ENCODE measurements at places on chromosomes 5 and 9.

DNA sequence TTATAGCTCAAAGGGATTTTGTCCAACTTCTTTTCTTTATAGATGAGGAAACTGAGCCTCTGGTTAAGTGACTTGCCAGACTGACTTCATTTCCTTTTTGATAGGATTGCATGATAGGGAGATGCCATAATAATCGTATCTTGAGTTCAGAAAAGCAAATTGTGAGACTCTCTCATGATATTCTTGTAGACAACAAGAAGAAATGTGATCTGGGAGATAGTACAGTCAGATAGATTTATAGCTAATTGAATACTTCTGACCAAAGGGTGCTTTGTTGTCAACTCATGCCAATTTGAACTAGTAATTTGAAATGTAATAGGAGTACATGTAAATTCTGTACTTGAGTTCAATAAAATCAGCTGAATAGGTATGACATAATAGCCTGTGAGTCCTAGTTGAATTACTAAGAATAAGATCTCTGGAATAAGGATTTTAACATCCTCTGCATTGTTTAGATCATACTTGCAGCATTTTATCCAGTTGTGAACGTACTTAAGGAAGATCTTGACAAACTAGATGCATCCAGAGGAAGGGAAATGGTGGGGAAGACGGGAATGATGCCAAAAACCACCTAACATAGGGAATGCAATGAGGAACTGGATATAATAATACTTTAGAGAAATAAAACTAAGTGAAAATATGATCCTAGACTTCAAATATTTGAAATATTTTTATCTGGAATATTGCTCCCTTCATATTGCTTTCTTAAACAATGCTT is 25.5 kb downstream of the CWC27 start:
- DNase-seq: no peak

GRCh38 chr5:90248640-90249039 is 160.9 kb downstream of the CETN3 start:
- no peak for DNase-seq

DNA sequence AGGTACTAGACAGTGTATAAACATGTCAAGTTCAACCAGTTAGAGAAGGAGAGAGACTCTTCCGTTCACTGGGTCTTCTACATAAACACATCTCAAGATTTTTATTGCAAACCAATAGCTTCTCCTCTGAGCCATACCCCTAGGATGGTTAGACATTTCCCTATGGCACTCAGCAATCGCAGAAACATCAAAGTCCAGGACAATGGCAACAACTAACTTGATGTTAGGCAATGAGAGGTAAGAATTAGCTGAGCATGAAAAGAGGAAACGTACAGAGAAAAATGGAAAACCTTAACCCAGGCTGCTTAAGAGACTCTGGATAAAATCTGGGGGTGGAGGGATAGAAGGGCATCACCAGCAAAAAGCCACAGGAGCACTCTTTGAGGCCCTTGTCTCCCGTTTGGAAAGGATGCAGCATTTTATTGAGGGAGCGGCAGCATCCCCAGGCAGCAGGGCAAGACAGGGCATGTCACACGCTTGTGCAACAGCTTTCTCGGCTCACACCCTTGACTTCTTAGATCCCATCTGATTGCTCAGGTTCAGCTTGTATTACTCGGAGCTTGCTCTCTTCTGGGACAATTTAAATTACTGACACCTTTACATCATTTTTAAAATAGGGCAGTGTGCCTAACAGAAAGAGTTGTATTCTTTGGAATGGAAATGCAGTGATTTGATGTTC is 8.6 kb upstream of the PSAT1 start:
- no peak for DNase-seq

DNA sequence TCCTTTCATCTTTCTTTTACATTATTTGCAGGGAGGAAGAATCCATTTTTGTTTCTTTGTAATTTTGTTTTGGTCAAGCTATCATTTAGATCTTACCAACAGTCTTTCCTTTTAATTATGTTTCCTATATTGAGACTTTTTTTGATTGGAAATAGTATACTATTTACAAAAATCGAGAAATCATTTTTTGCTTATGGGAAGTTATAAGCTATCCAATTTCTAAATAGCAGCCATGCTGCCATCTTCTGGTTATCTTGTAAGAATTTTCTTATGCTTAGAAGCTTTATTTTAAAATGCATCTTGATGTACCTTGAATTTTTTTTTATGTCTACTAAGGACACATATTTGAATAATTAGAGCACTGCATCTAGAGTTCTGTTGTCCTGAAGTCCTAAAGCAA is 821.2 kb downstream of the PTPRD start:
- DNase-seq: no peak

DNA sequence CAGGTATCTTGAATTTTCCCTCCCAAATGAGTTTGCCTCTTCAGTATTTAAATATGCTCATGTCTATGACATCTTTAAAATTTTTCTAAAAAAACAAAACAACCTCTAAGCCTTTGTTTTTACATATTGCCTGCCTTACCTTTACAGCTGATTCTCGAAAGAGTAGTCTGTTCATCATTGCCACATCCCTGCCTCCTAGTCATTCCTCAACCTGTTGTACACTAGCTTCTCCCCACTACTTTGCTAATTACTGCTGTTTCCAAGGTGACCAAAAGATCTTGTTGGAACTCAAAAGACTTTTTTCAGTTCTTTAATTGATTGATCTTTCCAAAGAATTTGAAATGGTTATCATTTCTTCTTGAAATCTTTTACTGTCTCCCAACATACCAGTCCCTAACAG is 1.9 kb upstream of the NADK2 start:
- DNase-seq: no peak

DNA sequence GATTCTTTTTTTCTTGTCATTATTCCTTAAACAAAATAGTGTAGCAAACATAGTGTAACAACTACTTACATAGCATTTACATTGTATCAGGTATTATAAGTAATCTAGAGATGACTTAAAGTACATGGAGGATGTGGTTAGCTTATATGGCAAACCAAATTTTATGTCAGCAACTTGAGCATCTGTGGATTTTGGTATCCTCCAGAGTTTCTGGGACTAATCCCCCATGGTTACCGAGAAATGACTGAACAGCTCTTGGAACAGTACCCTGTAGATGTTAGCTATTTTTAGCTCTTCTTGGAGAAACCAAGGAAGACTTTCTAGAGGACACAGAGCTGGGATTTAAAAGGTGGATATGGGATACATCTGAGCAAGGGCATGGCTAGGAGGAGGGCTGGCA is 157.6 kb upstream of the KLF4 start:
- DNase-seq: no peak

DNA sequence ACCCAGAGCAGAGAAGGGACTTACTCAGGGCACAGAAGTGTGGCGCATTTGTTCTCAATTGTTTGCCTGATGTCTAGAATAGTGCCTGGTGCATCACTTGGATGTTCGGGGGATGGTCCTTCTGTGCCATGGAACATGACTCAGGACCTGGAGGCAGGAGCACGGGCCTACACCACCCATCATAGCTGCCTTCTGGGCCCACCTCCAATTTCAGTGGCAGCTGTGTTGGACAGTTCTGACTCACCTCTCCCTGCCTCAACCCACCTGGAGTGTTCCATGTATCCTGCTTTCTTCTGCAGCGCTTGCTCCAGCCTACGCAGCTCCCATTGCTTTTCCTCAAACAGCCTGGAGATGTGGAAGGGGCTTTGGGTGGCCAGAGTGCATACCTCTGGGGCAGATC is 12.5 kb upstream of the CXCL14 start:
- no peak for DNase-seq

- no peak for DNase-seq
Observed at GRCh38 chr9:27672718-27673117, 99.4 kb upstream of the C9orf72 start.

GRCh38 chr9:134367061-134367460 is 40.8 kb downstream of the RXRA start:
- DNase-seq: no peak

DNA sequence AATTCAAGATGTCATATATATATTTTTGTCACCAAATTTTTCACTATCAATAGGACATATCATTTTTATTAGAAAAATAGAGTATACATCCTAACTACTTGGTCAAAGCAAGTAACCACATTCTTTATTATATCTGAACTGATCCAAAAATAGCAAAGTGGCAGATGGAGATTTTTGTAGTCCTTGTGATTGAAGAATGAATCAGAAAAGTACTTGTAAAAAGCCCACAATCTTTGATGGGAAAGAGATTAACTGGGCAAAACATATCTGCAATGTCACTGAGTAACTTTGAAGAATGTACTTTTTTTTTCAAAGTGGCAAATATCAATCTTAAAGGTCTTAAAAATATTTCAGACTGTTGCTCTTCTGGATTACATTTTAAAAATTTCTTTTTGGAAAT is 1040.6 kb upstream of the SEMA6A start:
- DNase-seq: no peak

DNA sequence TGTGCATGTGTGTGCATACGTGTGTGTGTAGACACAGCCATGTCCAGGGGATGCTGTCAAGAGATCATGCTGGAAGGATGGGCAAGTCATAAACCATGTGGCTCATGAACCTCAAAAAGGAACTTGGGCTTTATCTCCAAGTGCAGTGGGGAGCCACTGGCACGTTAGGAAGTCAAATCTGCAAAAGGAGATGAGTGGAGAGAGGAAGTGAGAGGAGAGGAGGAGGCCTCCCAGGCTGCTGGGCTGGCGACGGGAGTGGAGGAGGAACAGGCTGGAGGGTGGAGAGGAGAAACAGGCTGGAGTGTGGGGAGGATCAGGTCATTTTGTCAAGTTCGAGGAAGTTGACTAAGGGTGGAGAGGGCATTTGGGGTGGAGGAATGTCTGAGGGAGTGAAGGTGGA is 29.2 kb upstream of the TIFAB start:
- peak; percentile 77 for DNase-seq

- DNase-seq: no peak
Observed at GRCh38 chr9:19600538-19600937, 188.3 kb downstream of the SLC24A2 start.

Data from bone marrow (tissue), 2 donors.